Regular cardiac myocyte (primary cell): ENCODE measurements at places on chromosomes 2 and 18. TPM values are rescaled to one million over a fixed set of nuclear protein-coding genes. Genes with fewer than 3 reads are reported as not detected.

The TRIM43 gene
- total RNA-seq = not detected in 2 replicates

The IKZF2 gene
- total RNA-seq = 7.9 and 9.4 TPM in 2 replicates

The STPG4 gene
- total RNA-seq = under 0.01 and 0.56 TPM in 2 replicates

The HNMT gene
- 28.0 and 46.5 TPM in 2 replicates for total RNA-seq
